WERI-Rb-1 (cell line): ENCODE measurements at places on chromosomes 6 and 20.

DNA sequence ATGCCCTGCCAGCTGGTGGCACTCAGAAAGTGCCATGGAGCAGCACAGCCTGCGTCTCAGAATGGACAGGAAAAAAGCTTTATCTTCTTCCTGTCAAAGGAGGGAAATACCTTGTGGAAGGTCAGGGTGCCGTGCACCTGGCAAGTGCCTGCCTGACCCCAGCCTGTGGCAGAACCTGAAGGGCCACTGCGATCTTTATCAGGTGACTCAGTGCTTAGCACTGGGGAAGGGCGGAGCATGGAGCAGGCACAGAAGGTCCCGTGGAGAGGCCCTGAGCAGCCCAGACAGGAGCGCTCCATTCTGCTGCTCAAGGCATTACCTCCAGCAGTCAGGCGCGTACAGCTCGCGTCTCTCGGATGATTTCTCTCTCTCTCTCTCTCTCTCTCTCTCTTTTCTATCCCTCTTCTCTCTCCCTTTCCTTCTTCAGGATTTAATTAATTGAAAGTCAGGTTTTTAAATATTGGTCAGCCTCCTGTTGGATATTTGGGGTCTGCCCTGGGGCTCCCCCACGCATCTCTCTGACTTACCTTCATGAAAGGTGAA, 31.7 kb downstream of the FOXC1 start:
- no peak for DNase-seq

GRCh38 chr6:24779416-24780016, 4.8 kb downstream of the GMNN start:
- no peak for DNase-seq

- peak; percentile 61 for DNase-seq
Observed at GRCh38 chr20:63156221-63156671, 59.7 kb downstream of the YTHDF1 start.

GRCh38 chr20:42846784-42847490, 342.8 kb downstream of the PTPRT start:
- no peak for DNase-seq

- DNase-seq = no peak
Observed at GRCh38 chr6:7893342-7893741, 17.2 kb downstream of the TXNDC5 start.

GRCh38 chr6:129475477-129476247, 234.3 kb downstream of the ARHGAP18 start:
- DNase-seq = peak; percentile 50

GRCh38 chr6:22368794-22369193, 72.0 kb upstream of the PRL start:
- DNase-seq = no peak

- peak; percentile 59 for DNase-seq
Observed at GRCh38 chr20:5402903-5403531, 86.3 kb upstream of the PROKR2 start.

DNA sequence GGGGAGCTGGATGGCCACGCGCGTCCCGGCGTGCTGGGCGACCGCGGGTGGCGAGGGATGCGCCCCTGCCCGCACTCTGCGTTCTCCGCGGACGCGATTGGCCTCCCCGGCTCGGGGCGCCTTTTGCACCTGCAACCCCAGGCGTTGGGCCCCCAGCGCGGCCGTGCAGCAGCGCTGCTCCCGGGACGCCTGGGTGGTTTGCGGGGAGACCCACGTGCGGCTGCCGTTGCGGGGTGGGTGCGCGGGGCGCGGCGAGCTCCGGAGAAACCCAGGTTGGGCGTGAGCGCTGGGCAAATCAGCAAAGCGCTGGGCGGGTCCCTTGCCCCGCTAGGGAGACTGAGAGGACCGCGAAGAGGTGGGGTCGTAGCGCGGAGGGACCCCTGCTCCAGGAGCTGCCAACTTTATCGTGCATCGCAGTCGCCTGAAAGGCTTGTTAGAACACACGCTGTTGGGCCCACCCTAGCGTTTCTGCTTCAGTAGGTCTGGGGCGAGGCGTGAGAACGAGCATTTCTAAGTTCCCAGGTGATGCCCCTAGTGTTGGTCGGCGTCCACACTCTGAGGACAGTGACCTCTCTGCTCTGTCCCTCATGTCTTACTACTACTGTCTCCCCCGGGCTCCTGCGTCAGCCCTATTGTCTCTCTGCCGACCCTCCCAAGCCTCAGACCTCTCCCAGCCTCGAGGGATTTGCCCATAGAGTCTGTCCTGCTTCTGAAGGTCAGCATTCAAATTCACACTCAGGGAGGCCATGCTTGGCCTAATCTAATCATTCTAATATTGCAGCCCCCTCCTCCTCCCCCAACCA, 538 bp upstream of the ZFP64 start:
- DNase-seq = peak; percentile 65

DNA sequence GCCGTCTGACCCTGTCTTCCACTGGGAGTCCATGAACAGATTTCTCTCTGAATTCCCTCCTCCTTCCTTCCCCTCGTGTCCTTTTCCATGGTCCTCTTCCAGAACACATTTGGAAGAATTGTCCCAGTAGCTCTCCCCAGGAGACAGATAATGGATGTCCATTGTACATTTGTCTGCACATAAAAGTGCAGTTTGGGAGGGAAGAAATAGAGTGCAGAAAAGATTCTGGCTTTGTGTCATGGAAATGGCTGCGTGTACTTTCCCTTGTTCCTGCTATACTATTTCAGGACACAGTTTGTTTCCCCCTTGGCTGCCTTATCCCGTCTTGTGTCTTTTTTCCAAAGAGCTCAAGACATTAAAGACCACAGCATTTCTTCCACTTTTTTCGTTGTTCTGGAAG, 127.6 kb downstream of the SYNDIG1 start:
- no peak for DNase-seq

- DNase-seq = no peak
Observed at GRCh38 chr6:8492536-8493133, 57.3 kb upstream of the SLC35B3 start.

GRCh38 chr20:63176034-63176426, 39.9 kb downstream of the YTHDF1 start:
- no peak for DNase-seq

DNA sequence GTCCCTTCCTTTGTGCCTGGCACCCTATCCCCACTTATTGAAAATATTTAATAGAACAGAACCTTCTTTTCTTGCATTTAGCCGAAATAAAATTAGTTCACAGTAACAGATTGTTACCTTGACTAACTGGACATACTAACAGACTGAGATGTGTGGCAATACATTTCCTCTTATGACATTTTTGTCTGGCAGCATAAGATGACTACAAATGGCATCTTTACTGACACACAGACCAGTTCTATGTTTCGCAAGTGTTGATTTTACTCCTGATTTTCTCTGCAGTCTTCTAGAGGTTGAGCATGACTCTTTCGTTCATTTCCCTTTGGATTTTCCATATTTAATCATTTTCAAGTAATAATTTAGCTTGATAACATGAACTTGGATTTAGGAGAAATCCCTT, 474.6 kb downstream of the CBLN4 start:
- DNase-seq = no peak

DNA sequence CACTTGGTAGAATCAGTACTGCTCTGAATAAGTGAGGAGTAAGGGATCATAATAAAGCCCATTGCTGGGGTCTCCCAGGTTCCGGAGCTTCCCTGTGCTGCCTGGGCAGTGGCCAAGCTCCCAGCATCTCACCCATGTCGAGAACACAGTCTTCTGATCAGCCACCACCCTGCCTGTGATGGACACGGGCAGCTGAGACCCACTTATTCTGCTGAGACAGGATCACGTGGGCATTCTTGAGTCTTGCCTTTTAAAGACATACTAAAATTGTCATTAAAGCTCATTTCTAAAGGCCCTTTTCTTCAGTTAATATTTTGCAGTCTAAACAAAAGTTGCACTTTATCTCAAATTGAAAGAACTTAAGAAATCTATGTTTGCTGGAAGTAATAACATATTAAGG, 42.7 kb upstream of the SLC22A2 start:
- DNase-seq = no peak

GRCh38 chr6:7108964-7109836, 1.4 kb downstream of the RREB1 start:
- peak; percentile 47 for DNase-seq

- no peak for DNase-seq
Observed at GRCh38 chr6:31468311-31468710, 29.6 kb upstream of the MICB start.

GRCh38 chr6:51472745-51473487, 614.5 kb downstream of the PKHD1 start:
- no peak for DNase-seq

DNA sequence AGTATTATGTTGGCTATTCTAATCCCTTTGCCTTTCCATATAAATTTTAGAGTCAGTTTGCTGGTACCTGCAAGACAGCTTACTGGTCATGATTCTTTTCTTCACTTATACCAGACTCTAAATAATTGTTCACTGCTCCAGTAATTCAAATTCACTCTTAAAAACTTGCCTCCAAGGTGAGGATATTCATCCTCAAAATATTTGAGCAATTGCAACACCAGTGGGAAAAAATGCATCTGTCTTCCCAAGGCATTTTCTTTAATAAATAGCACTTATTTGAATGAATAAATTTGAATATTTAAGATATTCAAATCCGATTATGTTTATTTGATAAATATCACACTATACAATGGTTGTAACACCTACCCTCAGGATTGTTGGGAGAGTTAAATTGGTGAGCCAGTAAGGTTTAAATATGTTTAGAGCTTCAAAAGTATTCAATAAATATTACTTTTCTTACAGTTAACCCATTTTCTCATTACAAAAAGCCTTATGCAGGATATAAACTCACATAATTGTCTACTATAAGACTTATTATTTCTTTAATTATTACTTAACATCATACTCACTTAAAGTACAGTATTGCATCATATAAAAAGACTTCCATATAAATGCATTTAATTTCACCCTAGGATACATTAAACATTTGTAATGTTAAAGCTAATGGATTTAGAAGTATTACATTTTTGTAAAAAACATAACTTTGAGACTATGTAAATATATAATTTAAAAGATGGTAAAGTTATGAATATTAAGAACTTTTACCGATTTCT, 285.6 kb downstream of the SAMD5 start:
- DNase-seq = no peak

DNA sequence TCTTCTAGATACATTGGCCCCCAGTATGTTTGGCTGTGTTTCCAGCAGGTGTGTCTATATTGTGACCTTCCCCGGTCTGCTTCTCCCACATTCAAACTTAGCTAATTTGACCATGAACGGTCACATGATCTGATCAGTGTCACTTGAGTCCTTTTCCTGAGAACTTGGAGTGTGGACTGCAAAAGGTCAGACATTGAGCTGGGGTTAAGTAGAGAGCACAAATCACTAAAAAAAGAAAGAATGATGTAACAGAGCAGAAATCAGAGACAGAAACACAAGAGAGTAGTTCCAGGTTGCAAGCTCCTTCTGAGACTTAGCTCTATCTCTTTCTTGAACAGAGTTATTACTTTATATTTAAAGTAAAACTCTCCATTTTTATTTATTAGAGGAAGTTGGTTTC, 733.9 kb downstream of the CBLN4 start:
- no peak for DNase-seq

DNA sequence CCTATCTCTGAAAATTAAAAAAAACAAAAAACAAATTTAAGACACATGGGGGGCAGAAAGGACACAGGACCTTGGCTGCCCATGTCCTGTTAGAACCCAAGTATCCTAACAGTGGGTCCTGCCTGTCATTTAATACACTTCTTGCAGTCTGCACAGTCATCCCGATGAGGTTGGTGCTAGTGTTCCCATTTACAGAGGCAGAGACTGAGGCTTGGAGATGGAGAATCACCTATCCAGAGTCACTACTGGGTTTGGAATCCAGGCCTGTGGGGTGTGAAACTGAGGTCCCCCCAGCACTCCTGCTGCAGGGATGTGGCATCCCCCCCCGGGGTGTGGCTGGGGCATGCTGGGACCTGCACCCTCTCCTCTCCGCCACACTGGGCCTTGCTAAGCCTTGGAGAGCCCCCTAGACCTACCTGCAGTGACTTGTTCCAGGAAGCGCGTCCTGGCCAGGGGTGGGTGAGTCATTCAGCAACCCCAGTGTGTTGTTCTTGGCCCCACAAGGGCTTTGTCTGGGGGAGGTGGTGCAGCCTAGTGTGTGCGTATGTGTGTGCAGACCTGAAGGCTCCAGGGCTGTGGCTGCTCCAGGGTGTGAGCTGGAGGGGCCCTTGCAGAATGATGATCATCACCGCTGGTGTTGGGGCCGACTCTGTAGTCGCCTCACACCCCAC, 49.7 kb downstream of the BCAS4 start:
- DNase-seq = no peak
